ENCODE measurements at places on chromosomes 13 and 19. TPM values are rescaled to one million over a fixed set of nuclear protein-coding genes. Genes with fewer than 3 reads are reported as not detected.

Gene ZNF420
- 19.6 TPM for polyA plus RNA-seq

Gene PCSK4
- 3.5 TPM for polyA plus RNA-seq

Gene MRPL4
- 57.4 TPM for polyA plus RNA-seq

Gene MAP4K1
- 3.5 TPM for polyA plus RNA-seq

DNA sequence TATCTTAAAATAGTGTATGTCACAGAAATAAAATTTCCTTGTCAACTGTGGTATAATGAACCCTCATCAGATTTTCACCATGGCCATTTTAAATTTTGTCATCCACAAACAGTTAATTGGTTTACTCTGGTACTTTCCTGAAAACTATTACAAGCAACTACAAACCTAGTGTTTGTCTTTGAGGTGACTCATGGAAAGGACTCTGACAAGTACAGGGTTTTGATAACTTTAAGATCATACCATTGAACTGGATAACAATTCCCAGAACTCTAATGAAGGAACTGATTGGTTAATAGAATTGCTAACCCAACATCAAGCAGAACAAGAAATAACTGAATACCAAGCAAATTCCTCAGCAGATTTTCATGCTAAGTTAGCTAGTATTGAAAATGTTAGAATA, 237.7 kb upstream of the IPO5 start:
- DNase-seq = no peak

DNA sequence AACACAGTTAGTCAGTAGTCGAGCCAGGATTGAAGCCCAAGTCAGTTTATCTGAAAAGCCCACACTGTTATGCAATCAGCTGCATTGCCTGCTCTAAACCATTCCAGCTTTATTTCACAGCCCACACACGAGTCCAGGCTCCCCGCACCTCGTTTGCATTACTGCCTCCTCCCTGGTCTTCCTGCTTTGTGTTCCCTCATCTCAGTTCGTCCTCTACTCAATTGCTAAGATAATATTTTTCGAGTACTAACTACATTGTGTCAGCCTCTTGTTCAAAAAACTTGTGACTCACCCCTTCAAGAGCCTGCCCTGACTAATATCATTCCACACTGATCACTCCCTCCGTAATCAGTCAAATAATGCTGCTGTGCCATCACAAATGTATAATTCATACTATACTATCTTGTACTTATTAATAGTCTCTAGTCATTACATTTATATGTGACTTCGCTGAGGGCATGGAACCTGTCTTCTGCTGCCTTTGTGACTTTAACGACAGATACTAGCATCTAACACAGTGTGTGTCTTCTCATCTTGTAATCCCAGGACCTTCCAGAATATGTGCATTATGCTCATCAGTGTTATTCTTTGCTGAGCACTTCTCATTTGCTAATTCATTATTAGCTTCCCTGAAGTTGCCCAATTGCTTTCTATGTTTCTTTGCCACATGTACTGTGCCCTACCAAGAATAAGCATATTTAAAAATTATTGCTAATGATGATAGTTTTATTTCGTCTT, 26.2 kb upstream of the WDFY2 start:
- DNase-seq = no peak

Gene IGSF23
- polyA plus RNA-seq = 1.1 TPM

Gene SERTM1
- 0.69 TPM for polyA plus RNA-seq

- DNase-seq = no peak
Observed at GRCh38 chr19:42422092-42422900, 4.9 kb downstream of the LIPE start.

GRCh38 chr13:106637519-106637918, 69.6 kb upstream of the ARGLU1 start:
- no peak for DNase-seq

- no peak for DNase-seq
Observed at GRCh38 chr19:21264891-21265290, 64.3 kb downstream of the ZNF708 start.

- DNase-seq = no peak
Observed at GRCh38 chr13:111239764-111240670, 80.4 kb upstream of the TEX29 start.

GRCh38 chr19:29624489-29625185, 18.6 kb downstream of the POP4 start:
- no peak for DNase-seq

DNA sequence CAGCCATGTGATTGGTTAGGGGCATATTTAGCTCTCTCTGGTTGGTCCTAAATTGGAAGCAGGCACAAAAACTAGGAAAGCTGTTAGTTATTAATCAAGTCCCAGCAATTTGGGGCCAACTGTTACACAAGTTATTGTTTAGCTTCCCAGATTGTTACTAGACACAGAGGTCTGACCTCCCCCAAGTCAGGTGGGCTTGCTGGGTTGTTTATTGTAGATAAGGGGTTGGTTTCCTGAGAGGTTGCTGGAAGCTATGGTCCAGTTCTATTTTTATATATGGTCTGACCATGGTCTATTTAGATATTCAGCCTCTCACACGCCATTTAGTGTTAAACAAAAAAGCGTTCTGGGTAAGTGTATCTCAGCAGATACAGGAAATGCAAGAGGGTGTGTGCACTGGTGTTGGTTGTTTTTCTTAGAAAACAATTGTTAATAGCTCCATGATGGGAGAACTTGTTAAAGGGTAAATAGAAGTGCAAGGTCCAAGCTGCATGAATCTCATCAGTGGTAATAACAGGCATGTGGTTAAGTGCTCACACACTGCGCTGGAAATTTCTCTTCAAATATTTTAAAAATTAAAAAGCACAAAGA, 150.0 kb downstream of the RAP2A start:
- DNase-seq = no peak

Gene SIAH3
- polyA plus RNA-seq = 0.86 TPM

DNA sequence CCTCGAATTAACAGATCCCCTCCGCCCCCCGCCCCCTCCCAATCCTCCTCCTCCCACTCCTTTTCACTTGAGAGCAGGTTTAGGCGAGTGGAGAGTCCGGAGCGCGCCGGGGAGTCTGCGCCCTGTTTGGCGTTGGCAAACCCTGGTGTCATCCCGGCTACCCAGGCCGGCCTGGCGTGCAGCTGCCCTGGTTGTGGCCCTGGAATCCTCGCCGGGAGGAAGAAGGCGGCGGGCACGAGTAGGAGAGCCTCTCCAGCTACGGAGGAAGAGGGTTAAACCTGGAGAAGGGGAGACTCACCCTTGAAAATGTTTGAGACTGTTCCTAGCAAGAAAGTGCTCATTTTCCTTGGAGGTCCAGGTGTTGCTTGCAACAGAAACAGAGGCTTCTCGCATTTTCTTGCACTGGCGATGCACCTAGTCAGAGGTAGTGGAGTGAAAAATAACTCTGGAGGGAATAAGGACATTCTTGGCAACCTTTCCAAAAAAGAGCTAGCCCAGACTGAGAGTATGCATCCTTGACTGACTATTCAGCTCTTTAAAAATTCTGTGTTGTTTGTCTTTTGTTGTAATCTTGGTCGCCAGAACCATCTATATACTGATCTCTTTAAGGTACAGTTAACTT, 1.3 kb upstream of the SOX21 start:
- no peak for DNase-seq

- no peak for DNase-seq
Observed at GRCh38 chr19:1884291-1884718, 991 bp downstream of the ABHD17A start.

DNA sequence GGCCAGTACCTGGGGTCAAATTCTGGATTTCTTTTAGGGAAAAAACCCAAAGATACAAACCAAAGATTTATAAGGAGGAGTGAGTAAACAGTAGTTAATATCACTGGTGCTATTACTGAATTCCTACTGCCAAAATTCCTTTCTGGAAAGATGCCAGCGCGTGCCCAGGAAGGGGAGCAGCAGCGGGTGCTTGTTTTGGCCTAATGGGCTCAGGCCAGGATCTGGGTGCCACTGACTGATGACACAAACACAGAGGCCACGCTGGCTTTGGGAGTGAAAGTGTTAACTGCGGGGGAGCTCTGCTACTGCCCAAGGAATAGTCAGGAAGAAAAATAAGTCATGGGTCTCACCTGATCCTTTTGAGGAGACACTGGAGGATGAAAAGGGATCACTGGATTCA, 61.2 kb downstream of the KLF2 start:
- no peak for DNase-seq

Gene PRKACA
- 89.9 TPM for polyA plus RNA-seq

GRCh38 chr19:10817291-10818038, 18.5 kb downstream of the TMED1 start:
- no peak for DNase-seq

Gene KCNC3
- polyA plus RNA-seq = 52.4 TPM

- no peak for DNase-seq
Observed at GRCh38 chr13:107271227-107271626, 703.3 kb upstream of the ARGLU1 start.

All from right renal pelvis (tissue), 4 donors.